Cortex of kidney (tissue), 1 donor: ENCODE measurements at places on chromosomes 3 and 15.

GRCh38 chr3:71681224-71681668, 44.0 kb downstream of the EIF4E3 start:
- DNase-seq = no peak

GRCh38 chr3:30835667-30836066, 58.8 kb downstream of the GADL1 start:
- DNase-seq = no peak

- no peak for DNase-seq
Measured at GRCh38 chr3:14548321-14548729, 8.2 kb upstream of the GRIP2 start.

- DNase-seq = no peak
Measured at GRCh38 chr3:95343228-95343627, 1280.4 kb downstream of the NSUN3 start.

GRCh38 chr3:156685752-156686151, 11.4 kb downstream of the TIPARP start:
- no peak for DNase-seq
